Ureter (tissue), 1 donor: ENCODE measurements at places on chromosomes 4 and X. TPM values are rescaled to one million over a fixed set of nuclear protein-coding genes. Genes with fewer than 3 reads are reported as not detected.

TRPC3 gene
- total RNA-seq, result 11.8 TPM

RPL36A gene
- 427 TPM for total RNA-seq

SPANXN3 gene
- not detected for total RNA-seq

SMIM10 gene
- 8.4 TPM for total RNA-seq

TECRL gene
- 0.16 TPM for total RNA-seq

POU4F2 gene
- total RNA-seq, result not detected

FRMPD3 gene
- 0.96 TPM for total RNA-seq

PARM1 gene
- total RNA-seq, result 134 TPM

XAGE1A gene
- total RNA-seq, result not detected
